Stimulated activated CD4-positive, alpha-beta T cell treated with anti-CD3 and anti-CD28 coated beads, Interleukin-4, amount 100 ng/mL, for 4 hours (primary cell): ENCODE measurements at places on chromosomes 6 and 20.

DNA sequence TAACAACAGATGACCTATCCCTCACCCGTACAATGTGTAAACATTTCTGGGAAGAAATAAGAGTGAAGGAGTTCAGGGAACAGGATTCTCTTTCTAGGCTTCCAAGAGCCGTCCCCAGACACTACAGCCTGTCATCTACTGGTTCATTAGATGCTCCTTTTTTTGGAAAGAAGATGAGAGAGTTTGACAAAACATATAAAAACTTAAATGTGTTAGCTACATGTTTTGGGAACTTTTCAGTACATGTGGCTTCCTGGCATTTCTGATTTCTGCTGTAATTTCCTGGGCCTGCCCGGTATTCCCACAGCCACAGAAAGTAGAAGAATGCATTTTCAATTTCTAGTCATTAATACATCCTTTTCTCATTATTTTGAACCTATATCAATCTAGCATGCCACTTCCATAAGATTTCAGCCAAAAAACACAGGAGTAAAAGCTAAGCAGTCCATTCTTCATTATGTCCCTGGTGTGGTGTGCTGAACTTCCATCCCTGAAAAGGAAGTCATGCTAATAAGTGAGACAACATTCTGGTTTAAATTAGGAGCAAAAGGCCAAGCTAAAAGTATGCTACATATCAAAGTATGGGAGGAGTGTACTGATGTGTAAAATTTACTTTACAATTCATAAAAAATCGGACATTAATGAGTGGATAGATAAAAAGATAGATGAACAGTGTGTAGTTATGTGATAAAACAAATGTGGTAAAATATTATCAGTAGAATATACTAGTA is 198.2 kb downstream of the WDR27 start:
- no peak for DNase-seq

DNA sequence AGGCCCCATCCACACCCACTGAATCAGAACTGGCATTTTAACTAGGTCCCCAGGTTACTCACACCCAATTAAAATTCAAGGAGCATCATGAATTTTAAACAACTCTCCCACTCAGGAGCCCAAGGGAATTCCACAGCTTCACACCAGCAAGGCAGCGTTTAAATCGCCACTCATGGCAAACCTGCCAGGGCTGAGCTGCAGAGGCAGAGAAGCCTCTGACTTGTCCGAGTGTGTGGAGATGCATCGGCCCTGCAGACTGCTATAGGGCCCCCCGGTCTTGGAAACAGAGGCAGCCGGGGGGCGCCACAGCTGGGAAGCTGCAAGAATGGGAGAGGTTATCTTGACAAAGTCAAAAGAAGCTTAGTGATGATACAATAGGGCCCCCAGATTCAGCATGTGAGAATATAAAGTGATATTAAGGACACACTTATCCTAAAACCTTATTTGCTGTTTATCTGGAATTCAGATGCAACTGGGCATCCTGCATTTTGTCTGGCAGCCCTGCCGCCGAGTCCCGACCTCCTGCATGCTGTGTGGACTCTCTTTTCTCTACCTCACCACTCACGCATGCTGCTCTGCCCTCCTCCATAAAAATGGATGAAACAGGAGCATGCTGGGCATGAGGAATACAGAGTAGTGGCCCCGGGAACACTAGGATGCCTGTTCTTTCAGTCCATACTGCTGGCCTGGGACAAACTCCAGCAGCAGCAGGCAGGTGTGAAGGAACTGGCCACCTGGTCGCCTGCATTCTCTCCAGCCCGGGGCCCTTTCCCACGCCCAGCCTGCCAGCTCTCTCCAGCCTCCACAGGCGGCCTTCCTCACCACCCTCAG is 126.1 kb downstream of the PXDC1 start:
- DNase-seq: no peak

DNA sequence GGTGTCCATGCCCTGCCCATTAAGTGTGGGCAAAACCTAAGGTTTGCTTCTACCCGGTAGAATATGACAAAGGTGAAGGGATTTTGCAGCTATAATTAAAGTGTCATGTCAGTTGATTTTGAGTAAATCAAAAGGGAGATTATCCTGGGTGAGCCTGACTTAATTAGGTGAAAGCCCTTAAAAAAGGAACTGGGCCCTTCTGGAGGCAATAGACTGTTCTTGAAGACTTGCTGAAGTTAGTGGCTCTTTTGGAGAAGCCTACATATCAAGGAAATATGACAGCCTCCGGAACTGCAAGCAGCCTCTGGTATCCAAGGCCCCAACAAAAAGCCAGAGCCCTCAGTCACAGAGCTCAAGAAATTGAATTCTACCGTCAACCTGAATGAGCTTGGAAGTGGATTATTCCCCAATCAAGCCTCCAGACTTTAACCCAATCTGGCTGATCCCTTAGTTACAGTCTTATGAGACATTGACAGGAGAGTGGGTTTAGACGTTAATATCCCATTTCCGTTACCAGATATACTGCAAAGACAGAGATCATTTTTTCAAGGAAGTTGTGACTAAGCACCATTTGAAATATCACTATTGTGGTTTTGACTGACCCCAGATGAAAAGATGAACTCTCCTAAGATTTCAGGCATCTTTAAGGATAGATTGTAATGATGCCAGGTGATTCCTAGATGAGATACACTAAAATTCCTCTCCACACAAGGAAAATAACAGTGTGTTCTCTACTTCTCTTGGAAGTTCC is 303.4 kb downstream of the PLCB1 start:
- DNase-seq: no peak

- DNase-seq: no peak
Measured at GRCh38 chr6:136501514-136501913, 48.7 kb downstream of the MAP7 start.

DNA sequence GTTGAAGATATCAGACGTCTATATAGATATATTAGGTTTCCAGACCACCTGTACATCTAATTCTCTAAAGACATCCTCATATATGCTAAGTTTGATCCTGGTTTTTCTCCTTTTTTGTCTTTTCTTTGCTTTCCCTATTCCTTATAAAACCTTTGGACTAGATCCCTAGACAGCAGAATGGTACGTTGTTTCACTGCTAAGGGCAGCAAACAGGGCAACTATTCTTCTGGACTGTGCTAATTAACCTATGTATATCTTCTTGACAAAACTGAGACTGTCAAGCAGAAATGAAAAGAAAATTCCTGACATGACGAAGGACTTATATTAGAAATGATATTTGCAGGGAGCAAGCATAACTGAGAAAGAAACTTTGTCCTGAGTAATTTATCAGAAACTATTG is 19.1 kb downstream of the ME1 start:
- DNase-seq: no peak

DNA sequence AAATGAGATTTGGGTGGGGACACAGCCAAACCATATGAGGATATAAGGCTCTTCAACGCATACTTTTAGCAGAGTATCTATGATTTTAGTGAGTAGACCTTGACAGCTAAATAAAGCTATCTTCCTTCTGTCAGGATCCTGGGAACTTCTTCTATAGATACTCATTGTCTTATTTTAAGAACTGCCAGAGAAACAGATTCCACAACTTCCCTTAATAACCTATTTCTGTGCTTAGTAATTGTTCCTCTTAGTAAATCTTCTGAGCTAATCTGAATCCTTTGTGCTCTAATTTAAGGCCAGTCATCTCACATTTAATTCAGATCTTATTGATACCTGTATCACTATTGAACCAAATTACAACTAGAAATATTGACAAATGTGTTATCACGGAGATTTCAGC is 64.0 kb upstream of the CEP85L start:
- DNase-seq: no peak

GRCh38 chr6:29851190-29851589 is 23.6 kb downstream of the HLA-G start:
- DNase-seq: no peak

- DNase-seq: no peak
Measured at GRCh38 chr20:6705106-6705766, 62.2 kb upstream of the BMP2 start.

GRCh38 chr6:169093066-169093723 is 160.5 kb downstream of the THBS2 start:
- no peak for DNase-seq

- no peak for DNase-seq
Measured at GRCh38 chr6:161590961-161591627, 317.2 kb upstream of the AGPAT4 start.

GRCh38 chr20:63411898-63412631 is 50.9 kb upstream of the CHRNA4 start:
- DNase-seq: no peak

DNA sequence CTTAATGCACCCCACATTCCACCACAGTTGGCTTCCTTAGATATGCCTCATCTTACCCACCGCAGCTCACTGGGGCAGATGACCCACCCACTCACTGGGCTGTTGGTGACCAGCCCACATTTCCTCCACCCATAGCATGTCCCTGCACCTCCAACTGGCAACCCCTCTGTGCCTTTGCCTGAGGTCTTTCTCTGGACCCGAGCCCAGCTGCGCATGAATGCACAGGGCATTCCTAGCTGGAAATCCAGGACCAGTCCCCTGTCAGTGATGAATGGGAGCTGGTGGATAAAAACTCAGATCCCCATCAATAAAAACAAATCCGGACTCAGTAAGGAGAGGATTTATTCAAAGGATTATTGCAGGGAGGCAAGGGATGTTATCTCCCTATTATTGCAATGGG is 75.0 kb downstream of the ISM1 start:
- no peak for DNase-seq

DNA sequence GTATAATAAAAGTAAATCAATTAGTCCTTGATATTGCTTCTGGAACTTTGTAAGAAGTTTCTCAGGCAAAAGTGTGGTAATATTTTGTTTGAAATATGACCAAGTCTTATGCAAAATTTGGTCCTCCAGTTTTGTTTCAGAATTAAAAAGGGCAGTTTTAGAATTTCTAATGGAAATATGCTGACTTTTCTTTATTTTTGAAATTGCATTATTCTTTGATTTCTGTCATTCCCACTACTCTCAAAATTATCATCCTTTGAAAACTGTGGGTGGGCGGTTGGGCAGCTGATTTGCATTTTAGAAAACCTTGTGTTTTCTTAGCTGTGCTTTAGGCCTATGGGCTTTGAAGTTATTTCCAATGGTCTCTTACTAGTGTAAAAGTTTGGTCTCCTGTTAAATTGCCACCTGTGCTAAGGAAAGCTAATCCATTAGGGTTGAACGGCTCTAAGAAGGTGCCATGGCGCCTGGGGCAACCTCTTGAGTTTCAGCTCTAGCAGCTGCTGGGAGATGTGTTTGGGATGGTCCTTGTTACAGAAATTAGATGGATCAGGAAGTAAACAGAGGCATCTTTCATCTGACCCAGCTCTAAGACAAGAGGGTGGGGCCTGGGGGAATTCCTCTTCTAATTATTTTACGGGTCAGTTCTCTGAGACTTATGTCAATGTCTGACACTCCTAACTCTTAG is 880.8 kb upstream of the SLC35B3 start:
- no peak for DNase-seq

DNA sequence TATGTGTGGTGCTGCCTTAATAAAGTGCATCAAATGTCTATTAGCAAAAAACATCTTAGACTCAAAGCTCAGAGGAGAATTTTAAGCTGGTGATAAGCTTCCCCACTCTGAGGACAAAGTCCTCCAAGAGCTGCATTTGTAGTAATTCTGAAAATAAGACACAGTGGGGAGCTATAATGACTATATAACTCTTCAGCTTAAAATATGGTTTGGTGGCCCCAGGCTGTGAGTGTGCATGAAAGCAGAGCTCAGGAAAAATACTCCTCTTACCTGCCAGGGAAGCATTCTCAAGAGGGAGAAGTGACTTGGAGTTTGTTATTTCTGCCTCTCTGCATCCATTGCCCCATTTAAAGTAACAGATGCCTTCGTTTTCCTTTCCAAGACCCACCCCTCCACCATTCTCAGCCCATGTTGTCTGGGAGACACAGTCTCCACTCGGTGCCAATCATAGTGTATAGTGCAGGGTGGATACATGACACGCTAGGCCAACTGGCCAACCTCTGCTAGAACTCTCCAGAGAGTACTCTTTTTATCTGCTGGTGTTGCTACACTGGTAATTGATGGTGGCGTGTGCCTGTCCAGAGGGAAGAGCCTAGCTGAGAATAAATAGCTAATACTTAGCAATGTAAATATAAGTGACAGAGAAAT is 229.2 kb downstream of the PHF3 start:
- no peak for DNase-seq

DNA sequence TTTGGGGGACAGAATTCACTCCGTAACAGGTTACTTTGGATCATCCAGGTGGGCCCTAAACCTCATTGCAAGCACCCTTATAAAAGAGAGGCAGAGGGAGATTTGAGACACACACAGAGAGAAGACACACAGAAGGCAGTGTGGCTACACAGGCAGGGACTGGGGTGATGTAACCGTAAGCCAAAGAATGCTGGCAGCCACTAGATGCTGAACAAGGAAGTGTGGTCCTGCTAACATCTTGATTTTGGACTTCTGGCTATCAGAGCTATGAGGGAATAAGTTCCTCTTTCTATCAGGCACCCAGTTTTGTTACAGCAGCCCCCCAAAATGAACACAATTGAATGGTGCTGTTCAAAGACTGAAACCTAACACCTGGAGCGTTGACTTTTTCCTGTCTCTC is 191.3 kb upstream of the MYLIP start:
- no peak for DNase-seq

DNA sequence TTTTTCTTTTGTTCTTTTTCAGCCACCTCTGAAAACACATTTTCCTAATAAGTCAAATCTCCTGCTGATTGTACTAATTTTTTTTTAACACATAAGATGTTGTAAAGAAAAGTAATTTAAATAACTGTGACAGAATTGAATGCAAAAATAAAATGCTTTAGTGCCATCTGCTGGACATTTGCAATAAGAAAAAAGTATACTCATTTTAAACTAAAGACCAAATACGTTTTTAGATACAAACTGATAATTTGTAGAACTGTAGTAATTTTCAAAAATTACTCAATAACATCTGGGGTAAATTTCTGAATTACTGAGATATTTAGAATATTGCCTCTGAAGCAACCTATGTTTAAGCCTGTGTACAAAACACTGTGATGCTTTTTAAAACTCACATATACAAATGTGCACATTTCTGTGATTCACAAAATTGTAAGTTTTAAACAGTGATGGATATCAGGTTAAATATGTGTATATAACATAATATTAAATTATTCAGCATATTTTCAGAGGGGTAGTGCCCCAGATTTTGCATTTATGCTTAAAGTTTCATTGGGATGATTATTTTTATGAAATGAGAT is 198.7 kb downstream of the RIMS1 start:
- no peak for DNase-seq
